Activated CD4-positive, alpha-beta T cell treated with anti-CD3 and anti-CD28 coated beads for 4 hours (primary cell): ENCODE measurements at places on chromosomes 16 and 17.
A peak's percentile ranks its signal among the peaks of the same experiment; 100 is the strongest.

GRCh38 chr17:28875848-28876550, 21.2 kb downstream of the ERAL1 start:
- DNase-seq: no peak

DNA sequence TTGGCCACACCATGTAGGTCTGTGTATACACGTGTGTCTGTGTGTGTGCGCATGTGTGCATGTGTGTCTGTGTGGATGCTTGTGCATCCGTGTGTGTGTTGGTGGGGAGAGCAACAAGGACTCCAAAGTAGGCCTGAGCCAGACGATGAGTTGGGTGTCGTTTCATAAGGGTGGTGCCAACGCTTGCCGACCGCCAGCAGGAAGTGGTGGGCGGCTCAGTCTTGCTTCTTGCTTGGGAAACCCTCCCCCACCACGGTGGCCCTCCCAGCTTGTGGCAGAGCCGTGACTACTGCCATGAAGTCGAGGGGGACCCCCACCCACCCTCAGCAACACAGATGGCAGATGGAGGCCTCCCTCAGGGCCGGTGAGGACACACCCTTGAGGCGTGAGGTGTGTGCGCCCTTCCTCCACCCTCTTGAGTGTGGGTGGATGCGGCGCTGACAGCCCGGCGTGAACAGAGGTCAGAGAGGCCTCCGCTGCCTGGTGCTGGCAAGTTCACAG, 17.5 kb downstream of the SBK1 start:
- peak; percentile 80 for DNase-seq

GRCh38 chr16:48165961-48166578, 10.3 kb upstream of the ABCC12 start:
- DNase-seq: no peak

- no peak for DNase-seq
Observed at GRCh38 chr17:72458301-72458700, 337.5 kb downstream of the SOX9 start.

- no peak for DNase-seq
Observed at GRCh38 chr16:68848786-68849185, 5.5 kb downstream of the TANGO6 start.
